ENCODE measurements at places on chromosomes 16 and 17. TPM values are rescaled to one million over a fixed set of nuclear protein-coding genes. Genes with fewer than 3 reads are reported as not detected.
A peak's percentile ranks its signal among the peaks of the same experiment; 100 is the strongest.

Gene ETV4
- 36.0 TPM for total RNA-seq

Gene DHX38
- 44.9 TPM for total RNA-seq

Gene DHODH
- total RNA-seq: 8.4 TPM

Gene TBC1D3E
- total RNA-seq: not detected

Gene AHSP
- total RNA-seq: not detected

Gene ERN1
- total RNA-seq: 1.2 TPM

Gene SCARF1
- 0.34 TPM for total RNA-seq

Gene ZDHHC1
- 6.3 TPM for total RNA-seq

DNA sequence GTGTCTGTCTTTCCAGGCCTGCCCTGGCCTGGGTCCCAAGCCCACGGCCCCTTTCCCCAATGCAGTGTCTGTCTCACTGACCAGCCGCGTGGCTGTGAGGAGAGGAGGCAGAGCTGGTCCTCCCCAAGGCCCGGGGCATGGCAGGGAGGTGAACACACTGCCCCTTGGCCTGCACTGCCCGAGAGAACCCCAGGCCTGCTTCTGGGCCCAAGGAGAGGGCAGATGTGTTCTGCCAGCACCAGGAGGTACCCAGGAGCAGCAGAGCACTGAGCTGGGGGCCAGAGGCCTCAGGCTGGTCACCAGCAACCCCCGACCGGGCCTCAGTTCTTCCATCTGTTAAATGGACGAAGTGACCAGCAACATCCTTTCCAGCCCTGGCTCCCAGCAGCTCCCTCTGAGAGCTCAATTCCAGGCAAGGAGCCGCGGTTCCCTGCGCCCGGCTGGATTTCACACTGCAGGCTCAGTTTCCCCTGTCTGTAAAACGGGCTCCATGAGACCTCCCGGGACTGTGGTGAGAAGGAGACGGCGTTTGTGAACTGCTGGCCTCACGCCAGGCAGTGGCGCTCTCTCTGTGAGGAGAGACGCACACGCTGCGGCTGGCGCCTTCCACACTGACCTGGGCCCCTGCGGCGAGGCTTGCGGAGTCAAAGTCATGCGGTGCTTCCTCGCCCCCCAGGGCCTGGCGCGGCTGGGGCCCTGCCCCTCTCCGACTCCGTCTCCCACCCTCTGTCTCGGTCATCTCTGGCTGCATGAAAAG, 8.1 kb upstream of the ZFPM1 start:
- DNase-seq: no peak

- DNase-seq: no peak
These were observed 61.5 kb downstream of the EPN2 start for GRCh38 chr17:19298569-19299213.

GRCh38 chr16:73202161-73202729, 154.3 kb upstream of the ZFHX3 start:
- no peak for DNase-seq

- DNase-seq: no peak
These were observed 107.5 kb downstream of the NOG start for GRCh38 chr17:56700919-56701420.

GRCh38 chr17:55140809-55141208, 124.0 kb upstream of the HLF start:
- DNase-seq: no peak

DNA sequence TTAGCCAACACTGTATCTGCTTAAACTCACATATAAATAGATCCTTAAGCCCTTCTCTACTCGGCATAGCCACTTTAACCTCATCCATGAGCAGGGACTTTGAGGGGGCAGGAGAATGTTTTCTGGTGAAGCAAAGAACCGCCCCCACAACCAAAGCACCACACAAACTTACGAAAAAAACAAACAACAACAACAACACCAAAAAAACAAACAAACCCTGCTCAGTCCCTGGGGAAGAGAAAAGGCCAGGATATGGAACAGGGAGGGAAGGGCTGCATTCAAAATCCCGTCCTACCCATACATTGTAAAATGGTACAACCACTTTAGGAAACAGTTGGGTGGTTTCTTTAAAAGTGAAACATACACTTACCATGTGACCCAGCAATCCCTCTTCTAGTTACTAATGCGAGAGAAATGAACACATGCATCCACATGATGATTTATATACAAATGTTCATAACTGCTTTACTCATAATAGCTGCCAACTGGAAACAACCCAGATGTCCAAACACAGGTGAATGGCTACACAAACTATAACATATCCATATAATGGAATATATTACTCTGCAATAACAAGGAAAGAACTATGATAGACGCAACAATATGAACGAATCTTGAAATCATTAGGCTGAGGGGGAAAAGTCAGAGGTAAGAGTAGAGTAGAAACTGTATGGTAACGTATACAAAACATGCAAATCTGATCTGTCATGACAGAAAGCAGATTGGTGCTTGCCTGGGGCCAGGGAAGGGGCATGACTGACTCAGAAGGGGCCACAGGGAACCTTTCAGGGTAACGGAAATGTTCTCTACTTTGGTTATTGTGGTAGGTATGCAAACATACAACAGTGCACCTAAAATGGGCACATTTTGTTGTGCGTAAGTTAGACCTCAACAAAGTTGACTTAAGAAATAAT, 37.7 kb upstream of the TOB1 start:
- no peak for DNase-seq

DNA sequence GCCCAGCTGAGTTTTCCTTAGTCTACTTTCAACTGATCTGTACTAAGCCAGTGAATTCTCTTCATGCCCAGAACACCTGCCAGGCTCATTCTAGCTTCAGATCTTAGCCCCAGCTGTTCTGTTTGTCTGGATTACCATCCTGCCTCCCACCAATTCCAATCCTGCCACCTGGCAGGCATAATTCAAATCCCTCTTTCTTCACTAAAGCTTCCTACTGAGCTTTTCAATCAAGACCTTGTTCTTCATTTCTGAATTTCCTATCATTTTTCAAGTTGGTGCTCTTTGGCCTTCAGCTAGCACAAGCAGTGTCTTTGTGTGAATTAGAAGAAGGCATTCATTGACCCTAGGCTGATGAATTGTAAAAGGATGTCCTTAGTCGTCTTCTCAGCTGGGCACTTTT, 357.6 kb downstream of the UTP18 start:
- no peak for DNase-seq

GRCh38 chr16:28149011-28149888, 62.5 kb downstream of the XPO6 start:
- DNase-seq: no peak

DNA sequence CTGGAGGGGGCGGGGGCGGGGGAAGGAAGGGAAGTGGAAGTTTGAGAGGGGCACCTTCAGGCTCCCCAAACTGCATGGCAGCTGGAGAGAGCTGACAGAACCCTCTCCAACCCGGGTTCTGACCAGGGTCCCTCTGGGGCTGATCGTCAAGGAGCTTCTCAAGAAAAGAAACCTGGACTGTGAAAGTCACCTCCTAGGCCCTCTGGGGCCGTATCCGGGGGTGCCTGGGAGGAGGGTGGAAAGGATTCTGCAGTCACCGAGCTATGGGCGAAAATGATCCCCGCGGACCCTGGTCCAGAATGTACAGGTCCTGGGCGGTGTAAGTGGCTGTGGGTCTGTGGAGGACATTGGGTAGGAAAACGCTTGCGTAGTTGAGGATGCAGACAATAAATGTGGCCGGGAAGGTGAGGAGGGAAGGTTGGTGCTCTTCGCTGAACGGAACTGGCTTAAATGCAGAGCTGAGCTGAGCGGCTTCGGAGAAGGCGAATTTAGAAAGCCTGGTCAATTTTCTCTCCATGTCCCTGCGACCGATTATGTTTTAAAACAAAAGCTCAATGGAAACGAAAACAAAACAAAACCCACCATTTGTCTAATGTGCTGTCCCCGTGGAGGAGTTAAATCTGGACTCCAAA, 3.6 kb upstream of the LHX1 start:
- no peak for DNase-seq

GRCh38 chr17:58741121-58741625, 14.5 kb upstream of the PPM1E start:
- peak; percentile 4 for DNase-seq

DNA sequence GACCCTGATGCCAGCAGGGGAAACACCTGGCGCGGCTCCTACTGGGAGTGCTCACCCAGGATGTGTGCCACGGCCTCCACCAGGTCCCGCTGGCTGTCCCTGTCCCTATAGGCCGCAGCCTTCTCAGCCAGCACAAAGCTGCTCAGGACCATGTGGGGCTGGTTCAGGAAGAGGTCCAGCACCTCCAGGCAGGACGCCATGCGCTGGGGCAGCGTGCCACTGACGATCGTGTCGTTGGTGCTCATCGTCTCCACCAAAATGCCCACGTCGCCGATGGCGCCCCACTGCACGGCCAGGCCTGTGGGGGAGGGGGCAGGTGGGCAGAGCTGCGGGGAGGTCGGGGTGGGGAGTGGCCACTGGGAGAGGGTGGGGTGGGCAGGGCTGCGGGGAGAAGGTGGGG, 15.9 kb upstream of the DUS1L start:
- no peak for DNase-seq

DNA sequence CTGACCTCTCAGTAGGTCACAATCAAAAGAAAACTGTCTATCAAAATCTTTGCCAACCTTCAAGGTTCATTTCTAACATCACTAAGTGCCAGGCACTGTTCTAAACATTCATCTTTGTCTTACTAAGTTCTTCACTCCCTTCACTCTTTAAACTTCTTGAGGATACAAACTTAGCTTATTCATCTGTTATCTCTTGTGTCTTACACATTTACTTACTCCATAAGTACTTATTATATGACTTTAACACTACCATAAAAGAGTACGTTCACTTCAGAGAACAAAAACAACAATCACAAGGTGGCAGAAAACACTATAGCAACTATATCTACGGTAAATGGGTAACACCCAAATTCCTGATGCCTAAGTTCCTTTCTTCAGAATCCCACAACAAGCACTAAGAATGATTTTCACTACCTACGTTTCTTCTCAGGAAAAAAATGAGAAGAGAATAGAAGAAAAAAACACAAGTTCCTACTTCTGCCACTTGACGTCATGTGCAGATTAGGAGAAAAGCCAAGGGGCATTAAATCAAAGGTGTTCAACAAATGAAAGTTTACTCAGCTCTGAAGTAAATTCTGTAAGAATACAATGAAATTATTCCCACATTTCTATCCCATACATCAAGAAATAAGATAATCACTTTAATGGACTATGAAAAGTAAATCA, 29.2 kb downstream of the KANSL1 start:
- DNase-seq: no peak

GRCh38 chr17:7915611-7916384, at the start of gene RNF227:
RNF227 (minus strand) TSS chr17:7916289; CDS start chr17:7916195, 94 bp downstream.
- DNase-seq: peak; percentile 97

DNA sequence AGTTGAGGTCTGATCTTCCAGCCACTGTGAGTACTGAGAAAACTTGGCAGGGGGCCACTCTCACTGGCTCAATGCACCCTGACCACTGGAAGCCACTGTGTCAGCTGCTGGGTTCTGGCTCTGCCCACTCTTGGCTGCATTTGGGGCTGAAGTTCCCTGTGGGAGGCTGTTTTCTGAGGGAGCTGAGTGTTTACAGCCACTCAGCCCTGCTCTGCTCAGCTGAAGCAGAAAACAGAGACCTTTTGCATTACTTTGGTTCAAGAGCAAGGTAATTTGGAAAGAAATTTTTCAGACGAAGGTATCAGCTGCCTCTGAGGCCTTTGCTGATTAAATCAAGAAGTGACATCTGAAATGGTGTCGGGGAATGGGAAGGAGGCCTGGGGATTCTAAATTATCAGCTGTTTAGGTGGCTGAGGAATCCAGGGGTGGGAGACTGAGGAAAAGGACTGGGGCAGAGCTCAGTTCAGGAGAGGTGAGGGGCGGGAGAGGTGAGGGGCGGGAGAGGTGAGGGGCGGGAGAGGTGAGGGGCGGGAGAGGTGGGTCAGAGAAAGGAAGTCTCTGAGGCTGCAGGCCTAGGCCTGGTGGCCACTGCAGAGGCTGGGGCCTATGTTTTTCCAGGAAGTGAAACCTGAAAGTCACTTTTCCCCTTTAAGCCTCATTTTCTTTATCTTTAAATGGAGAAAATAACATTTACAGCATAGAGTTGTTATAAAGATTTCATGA, at the start of gene ACSM5:
Gene ACSM5, plus strand, starts transcription at position 137 of the 723 bp plus-strand sequence. CDS start 1,951 bp downstream, outside the sequence.
- peak; percentile 41 for DNase-seq

GRCh38 chr16:56591377-56592060, 2.2 kb downstream of the MT3 start:
- no peak for DNase-seq

GRCh38 chr17:66541461-66542128, 239.2 kb downstream of the PRKCA start:
- peak; percentile 75 for DNase-seq

DNA sequence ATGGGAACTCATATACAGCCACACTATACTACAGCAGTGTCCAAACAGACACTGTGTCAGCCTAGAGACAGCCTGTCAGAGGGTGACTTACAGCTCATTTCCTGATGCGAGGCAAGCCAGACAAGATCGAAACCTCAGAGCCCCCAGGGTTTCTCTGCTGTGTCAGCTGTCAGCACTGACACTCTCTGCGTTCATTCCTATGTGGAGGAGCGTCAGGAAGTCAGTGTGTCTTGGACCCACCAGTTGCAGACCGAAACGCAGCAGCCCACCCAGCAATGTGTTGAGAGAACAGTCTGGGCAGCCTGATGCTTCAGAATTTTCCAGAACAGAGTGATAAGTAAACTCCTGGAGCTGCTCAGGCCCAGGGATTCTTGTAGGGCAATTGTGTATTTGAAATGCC, 20.6 kb upstream of the MAPT start:
- no peak for DNase-seq

- DNase-seq: no peak
These were observed 144.1 kb downstream of the PITPNC1 start for GRCh38 chr17:67520916-67521774.

- no peak for DNase-seq
These were observed 7.1 kb downstream of the NAGPA start for GRCh38 chr16:5026664-5027063.

- no peak for DNase-seq
These were observed 23.0 kb downstream of the NSMCE1 start for GRCh38 chr16:27245276-27246172.

All from Caki2 (cell line).